HT1080 (cell line): ENCODE measurements at places on chromosomes 2 and 18.

DNA sequence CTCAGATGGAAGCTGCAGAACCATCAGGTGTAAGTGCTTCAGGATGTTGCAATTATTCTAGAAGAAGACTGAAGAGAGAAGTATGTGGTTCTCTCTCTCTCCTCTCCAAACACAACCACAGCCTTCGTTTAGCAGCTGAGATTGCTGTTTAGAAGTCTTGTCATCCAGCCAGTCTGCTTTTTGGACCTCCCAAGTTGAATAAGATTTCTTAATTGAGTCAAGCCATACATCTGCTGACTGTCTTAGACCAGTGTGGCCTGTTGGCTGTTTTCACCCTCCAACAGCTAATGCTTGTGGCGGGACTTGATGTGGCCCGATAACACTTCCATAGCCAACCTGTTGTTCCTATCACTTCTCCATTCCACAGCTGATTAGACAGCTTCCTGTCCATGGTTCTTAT lies 91.3 kb upstream of the TMEM17 start:
- no peak for DNase-seq

- no peak for DNase-seq
These were observed 12.5 kb upstream of the ARMC9 start for GRCh38 chr2:231185886-231186285.

DNA sequence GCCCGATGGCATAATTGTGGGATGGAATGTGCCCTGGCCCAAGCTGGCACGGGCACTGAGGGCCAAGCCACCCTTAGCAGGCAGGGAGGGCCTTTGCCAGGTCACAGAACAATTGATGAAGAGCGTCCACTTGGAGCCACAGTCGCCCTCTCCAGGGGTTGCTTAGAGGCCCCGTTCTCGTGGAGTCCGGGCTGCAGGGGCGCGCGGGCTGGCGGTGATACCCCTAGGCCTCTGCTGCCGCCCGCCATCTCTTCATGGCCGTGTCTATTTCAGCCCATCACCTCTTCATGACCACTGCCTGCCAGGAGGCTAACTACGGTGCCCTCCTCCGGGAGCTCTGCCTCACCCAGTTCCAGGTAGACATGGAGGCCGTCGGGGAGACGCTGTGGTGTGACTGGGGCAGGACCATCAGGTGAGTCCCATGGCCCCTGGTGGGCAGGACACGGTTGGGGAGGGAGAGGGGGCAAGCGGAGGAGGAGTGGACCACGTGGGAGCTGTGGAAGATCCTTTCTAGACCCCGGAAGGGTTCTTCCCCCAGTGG lies 17.6 kb downstream of the RAMP1 start:
- no peak for DNase-seq

DNA sequence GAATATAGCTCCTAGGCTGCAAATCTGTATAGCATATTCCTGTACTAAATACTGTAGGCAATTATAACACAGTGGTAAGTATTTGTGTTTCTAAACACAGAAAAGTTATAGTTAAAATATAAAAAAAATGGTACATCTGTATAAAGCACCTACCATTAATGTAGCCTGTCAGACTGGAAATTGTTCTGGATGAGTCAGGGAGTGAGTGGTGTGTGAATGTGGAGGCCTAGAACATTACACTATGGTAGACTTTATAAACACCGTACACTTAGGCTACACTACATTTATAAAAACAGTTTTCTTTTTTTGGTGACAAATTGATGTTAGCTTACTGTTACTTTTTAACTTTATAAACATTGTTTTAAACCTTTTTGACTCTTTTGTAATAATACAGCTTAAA lies 226.3 kb downstream of the CCDC85A start:
- no peak for DNase-seq

DNA sequence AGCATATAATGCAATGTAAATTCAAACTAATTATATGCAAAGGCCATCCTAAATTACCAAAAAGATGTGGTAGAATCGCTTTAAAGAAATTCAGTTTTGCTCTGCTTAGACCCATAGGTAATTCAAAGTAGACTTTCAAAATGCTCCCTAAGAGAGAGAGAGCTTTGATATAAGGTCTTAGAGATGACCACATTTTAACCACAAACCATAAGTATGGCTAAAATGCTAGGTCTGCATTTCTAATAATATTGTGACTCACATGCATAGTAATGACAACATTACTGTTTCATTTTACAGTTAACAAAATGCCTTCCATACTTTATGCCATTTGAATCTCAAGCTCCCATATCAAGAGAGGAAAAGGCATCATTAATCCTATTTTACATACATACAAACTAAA lies 144.5 kb downstream of the RAD51AP2 start:
- DNase-seq: peak; percentile 53

DNA sequence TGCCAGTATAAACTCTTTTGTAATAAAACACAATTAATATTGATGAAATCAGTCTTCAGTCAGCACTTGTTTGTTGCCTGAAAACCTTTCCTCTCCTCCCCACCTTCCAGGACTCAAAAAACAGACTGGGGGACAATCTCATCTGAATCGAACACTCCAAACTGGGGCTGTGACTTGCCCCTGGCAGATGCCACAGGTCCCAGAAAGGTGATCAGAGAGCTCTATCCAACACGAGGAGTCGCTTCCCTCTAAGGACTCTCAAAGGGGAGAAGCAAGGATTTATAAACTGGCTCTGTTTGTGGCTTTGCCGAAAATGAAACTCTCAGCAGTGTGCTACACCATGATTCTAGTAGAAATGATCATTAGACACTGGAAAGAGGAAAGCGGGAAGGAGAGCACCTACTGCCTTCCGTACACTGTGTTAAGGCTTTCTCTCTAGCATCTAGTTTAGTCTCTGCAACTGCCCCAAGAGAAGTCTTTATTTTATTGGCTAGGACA lies 199.2 kb downstream of the TGIF1 start:
- DNase-seq: no peak

DNA sequence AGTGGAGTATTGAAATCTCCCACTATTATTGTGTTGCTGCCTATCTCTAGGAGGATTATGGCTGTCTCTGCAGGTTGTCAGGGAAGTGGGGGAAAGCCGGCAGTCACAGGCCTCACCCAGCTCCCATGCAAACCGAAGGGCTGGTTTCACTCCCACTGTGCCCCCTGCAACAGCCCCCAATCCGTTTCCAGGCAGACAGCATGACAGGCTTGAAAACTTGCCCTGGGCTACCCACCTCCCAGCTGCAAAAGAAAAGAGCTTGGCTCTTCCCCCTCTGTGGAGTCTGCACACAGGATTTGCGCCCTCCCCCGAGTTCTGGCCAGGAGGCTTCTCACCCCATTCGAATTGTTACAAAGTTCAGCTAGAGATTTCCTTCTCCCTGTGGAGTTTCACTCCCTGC lies 87.4 kb upstream of the MSTN start:
- no peak for DNase-seq

- peak; percentile 47 for DNase-seq
These were observed 124.3 kb downstream of the RBMS1 start for GRCh38 chr2:160368988-160369930.

DNA sequence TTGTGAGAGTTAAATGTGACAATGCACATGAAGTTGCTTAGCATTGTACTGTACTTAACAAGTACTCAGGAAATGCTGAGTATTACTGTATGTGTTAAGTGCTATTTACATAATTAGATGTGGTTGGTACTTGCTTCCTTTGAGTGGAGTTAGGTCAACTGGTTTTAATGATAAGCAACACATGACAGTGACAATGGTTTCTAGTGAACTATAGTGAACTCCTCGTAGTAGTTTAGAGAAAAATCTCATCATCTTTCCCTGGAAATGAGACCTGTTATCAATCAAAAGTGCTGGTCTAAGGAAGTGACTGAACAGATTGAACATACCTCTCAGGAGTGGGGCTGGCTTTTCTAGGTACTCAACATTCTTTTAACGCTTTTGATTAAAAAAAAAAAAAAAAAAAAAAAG lies 29.2 kb upstream of the ZDBF2 start:
- DNase-seq: no peak

DNA sequence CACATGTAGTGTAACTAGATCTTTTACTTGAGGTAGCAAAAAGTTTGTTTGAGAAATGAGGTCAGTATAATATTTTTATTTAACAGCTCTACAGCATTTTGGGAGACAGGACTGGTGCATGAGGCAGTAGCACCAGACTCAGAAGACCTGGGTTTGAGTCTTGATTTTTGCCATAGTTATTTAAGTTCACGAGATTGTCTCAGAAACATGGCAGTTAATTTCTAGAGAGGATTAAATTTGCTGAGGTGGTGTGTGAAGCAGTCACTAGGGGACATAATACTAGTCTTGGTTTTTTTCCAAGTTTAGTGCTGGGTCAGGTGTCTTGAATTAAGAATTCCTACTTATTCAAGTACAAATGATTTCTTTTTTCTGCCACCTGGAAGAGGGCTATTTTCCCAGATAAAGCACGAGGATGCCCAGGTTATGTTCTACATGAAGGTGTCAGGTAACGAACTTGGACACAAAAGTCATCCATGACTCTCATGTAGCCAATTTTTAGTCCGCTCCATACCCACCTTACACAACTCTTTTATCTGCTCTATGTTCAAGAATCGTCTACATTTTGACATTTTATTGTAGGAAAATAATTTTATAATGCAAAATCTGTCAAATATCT lies 1.4 kb downstream of the MARCHF7 start:
- DNase-seq: peak; percentile 28

- peak; percentile 68 for DNase-seq
These were observed 122.1 kb downstream of the MGAT5 start for GRCh38 chr2:134375935-134376334.

- DNase-seq: no peak
These were observed 86.2 kb downstream of the COX7A2L start for GRCh38 chr2:42274863-42275262.

DNA sequence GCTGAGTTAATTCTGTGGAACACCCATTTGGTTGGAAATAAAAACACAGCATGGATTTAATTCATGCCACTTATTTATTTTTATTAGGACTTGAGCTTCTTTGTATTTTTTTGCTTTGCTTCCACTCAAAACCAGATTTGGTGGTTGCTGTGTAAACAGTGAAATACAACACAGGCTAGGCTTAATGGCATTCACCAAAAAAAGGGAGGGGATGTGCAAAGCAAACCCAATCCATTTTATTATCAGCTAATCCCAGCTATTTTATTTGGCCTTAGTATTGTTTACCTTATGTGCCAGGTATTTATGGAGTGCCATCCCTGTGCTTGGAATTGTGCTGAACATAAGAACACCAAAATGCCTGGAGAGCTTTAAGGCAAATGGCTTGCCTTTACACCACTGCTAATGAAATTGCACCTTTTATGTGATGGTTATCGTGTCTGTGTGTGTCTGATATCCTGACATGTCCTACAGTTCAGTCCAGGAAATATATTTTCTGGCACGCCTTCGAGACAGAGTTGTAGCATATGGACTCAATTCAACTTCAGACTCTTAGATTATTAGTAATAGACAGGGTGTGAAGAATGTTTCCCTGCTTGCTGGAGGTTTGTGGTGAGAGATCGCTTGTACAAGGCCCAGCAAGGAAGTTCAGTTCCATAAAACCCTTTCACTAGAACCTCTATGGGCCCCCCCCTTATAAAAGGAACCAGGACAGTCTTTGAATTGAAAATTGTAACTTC lies 99.6 kb downstream of the PRPF40A start:
- DNase-seq: no peak
